Spinal cord (tissue), 10 donors: ENCODE measurements at places on chromosomes 4 and X. TPM values are rescaled to one million over a fixed set of nuclear protein-coding genes. Genes with fewer than 3 reads are reported as not detected.

DCHS2 gene
- 7.9 TPM for total RNA-seq

CHIC1 gene
- total RNA-seq = 34.9 TPM

TLR10 gene
- 1.9 TPM for total RNA-seq

MECP2 gene
- 30.7 TPM for total RNA-seq

STPG2 gene
- 0.94 TPM for total RNA-seq
